ENCODE measurements at places on chromosomes 3 and 15.

DNA sequence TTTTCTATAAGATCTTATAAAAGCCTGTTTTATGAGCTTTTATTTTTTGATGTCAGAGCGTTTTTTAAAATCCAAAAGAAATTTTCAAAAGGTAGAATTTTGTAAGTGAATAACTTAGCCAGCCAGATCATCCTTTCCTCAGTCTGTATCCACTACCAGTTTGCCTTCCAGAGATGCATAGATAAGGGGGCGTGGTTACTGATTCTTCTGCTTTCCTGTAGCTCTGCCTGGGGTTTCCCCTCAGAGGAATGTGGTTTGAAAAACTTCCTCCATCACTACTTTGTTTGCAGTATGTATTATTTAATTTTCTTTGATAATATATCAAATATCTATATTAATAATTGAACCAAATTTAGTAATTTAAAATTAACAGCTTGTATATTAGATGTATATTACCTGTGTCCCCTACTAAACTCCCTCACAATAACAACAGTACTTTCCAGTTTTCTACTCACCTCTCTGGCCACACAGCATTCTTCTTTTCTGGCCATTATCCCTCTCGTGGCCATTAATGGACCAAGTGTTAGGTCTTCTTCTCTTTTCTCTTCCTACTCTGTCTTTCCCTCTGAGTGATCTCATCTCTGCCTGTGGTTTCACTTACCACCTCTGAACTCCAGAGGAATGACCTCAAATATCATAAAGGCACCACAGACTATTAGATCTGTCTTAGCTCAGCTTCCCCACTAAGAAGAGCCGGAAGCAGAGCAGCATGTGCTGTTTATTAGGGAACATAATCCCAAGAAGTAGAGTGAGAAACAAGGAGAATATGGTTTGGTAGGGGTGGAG, 239.7 kb downstream of the UBE2E2 start:
- DNase-seq, result no peak

DNA sequence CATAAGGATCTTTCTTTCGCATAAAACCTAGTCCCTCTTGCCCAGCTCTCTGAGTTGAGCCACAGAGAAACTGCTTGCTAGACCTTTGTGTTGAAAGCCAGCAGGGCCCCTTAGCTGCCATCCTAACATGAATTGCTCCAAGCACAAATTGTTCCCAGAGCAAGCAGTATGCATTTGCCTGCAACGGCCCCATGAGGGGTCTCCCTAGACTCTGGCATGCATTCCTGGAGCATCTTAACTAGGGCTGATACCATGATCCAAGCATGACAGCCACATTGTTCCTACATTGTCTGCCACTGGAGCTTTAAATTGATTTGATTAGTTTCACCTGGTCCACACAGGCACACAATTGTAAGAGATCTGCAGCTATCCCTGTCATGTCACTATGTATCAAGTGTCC, 428.1 kb downstream of the TAFA4 start:
- no peak for DNase-seq

DNA sequence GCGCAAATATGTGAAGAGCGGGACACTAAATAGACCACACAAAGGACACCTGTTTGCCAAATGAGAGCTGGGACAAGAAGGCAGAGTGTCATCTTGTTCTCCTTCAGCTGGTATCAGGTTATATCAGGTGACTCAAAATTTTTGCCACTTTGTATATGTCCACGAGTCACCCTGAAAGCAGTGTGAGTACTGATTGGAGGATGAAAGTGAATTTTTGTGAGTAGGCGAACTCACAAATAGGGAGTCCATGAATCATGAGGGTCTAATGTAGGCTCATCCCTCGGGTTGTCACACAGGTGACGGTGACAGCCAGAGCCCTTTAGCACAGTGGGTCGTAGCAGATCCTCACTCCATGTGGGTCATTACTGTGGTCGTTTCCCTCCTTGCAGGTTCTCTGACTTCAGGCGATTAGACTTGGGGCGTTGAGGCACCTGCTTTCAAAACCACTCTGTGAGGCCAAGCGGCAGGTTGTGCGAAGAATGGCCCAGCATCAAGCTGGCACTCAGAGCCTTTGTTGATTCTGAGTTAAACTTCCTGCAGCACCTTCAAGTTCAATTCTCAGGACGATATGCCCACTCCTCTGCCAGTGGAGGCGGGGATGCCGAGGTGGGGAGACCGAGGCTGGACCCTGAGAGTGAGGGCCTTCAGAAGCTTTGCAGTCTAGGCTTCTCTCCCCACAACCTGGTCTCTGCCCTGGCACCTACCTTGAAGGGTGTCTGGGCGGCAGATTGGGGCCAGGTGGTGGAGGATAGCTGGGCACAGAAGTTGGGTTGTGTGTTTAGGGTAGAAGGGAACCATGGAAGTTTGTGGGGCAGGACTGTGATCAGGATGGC, 173.8 kb downstream of the SMAD6 start:
- DNase-seq, result no peak

GRCh38 chr3:34005886-34006285, 207.5 kb downstream of the PDCD6IP start:
- no peak for DNase-seq

GRCh38 chr3:187085933-187086332, 53.4 kb downstream of the RPL39L start:
- no peak for DNase-seq

All from CD4-positive, alpha-beta T cell (primary cell).